Brain (organoid and tissue), 16 donors: ENCODE measurements at places on chromosomes 6 and 20.

DNA sequence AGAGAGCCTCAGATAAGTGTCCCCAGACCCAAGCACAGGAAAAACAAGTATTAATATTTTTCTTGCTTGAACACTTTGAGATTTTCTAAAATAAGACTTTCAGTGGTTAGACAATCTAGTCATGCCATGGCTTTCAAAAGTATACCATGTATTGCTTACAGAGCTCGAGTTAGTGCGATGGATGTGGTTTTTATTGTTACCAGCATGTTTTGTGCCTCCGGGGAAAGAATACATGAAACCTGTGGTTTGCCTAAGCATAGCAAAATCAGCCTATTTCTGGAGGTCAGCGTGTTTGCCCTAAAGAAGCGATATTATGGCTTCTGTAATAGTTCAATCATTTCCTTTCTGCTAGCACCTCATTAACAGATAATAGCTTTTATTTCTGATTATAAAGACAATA is 21.6 kb downstream of the RIN2 start:
- DNase-seq, result no peak

GRCh38 chr6:26415791-26416190 is 13.7 kb downstream of the BTN3A1 start:
- no peak for DNase-seq

GRCh38 chr6:124119596-124119995 is 315.9 kb downstream of the NKAIN2 start:
- DNase-seq, result peak; percentile 49

DNA sequence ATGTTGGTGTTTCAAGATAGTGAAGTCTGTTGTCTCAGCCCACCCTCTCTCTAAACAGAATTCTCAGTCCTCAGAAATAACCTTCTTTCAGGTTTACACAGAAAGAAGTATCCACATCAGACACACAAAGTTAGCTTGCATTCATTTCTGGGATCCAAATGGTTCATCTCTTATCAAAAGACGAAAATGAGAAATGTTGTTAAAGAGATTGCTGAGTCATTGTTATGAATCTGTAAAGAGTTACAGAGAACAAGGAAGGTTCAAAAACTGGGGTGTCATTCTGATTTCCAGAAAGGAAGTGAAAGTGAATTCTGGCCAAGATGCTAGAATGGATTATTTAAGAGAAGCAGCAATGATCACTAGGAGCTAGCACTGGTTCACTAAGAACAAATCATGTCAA is 90.5 kb upstream of the ATXN1 start:
- no peak for DNase-seq

- DNase-seq, result no peak
Observed at GRCh38 chr6:18488004-18488403, 100.9 kb downstream of the RNF144B start.

GRCh38 chr6:2938004-2938631 is 33.2 kb downstream of the SERPINB6 start:
- no peak for DNase-seq

DNA sequence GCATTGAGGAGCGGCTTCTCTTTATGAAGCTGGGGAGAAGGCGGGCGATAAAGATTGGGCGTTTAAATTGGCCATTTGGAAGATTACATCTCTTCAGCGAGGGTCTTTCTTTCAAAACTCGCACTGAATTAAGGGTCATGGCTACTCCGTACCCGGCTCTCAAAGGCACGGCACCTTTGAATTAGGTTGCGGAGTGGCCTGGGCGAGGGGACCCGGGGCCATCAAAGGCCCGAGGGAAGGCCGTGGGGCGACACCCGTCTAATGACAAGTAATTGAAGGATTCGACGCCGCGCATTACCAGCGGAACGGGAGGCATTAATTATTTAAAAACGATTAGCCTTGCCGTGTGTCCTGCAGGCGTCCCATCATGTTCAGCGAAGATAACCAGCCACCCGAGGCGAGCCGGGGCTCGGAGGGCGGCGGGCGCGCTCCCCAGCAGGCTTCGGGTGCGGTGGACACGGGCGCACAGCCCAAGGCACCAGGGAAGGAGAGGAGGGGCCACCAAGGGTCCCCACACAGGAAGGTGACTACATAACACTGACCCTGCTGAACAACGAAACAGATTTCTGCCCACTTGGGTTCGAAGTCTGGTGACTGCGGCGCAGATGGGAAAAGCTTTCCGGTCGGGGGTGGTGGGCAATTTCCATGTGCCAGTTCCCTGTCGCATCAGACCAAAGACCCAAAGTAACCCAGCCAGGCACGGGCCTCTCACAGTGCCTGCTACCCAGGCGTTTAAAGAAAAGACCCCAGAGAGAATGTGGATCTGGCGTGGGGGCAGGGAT is 7.4 kb downstream of the FOXA2 start:
- DNase-seq, result peak; percentile 12

GRCh38 chr6:13384966-13385365 is 56.6 kb upstream of the TBC1D7 start:
- DNase-seq, result peak; percentile 72

- DNase-seq, result peak; percentile 67
Observed at GRCh38 chr6:22021966-22022365, 274.9 kb downstream of the PRL start.

- no peak for DNase-seq
Observed at GRCh38 chr6:98782772-98783171, 51.6 kb upstream of the POU3F2 start.

GRCh38 chr20:51886341-51886740 is 84.0 kb upstream of the SALL4 start:
- DNase-seq, result no peak

- DNase-seq, result no peak
Observed at GRCh38 chr6:155399062-155399744, 56.4 kb downstream of the NOX3 start.

DNA sequence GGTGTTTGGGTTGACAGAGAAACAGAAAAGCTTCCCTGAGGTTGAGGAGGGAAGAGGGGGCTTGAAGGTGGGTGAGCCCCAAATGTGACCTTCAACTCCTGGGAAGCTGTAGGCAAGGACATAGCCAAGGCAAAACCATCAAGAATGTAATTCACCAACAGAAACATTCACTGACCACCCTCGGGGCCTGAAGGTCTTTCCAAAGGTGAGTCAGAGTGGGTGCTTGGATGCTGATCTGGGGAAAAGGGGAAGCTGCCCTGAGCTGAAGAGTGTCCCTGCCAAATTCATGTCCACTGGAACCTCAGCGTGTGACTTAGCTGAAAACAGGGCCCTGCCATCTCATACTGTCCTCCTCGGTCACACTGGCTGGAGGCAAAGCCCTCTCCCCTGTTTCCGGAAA is 234.2 kb upstream of the SULF2 start:
- no peak for DNase-seq

DNA sequence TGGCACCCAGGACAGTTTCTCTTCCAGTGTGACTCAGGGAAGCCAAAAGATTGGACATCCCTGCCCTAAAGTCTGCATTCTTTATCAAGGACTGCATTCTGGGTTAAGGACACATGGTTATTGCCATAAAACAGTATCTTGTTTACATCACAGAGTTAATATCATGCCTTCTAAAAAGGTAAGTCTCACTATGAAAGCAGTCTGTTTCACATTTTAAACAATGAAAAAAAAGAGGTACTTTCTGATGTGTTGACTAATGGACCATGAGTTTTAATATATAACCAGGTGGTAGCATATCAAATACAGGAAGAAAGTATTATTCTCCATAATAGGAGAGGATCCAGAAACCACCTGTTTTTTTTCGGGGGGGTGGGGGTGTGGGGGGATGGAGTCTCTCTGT is 93.7 kb downstream of the TIAM2 start:
- no peak for DNase-seq

DNA sequence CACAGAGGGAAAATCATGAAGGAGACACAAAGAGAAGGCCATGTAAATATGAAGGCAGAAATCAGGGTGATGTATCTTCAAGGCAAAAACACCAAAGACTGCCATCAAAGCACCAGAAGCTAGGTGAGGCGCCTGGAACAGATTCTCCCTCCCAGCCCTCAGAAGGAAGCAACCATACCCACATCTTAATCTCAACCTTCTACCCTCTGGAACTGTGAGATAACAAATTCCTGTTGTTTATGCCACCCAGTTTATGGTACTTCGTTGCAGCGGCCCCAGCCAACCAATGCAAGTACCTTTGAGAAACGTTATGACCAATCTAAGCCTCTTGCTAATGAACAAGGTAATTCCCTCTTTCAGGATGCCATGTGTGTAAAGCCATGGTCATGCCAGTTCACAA is 66.2 kb upstream of the STXBP5 start:
- no peak for DNase-seq

GRCh38 chr6:79544299-79544927 is 7.2 kb upstream of the LCA5 start:
- peak; percentile 74 for DNase-seq

GRCh38 chr6:170025935-170026750 is 264.7 kb downstream of the DLL1 start:
- no peak for DNase-seq

DNA sequence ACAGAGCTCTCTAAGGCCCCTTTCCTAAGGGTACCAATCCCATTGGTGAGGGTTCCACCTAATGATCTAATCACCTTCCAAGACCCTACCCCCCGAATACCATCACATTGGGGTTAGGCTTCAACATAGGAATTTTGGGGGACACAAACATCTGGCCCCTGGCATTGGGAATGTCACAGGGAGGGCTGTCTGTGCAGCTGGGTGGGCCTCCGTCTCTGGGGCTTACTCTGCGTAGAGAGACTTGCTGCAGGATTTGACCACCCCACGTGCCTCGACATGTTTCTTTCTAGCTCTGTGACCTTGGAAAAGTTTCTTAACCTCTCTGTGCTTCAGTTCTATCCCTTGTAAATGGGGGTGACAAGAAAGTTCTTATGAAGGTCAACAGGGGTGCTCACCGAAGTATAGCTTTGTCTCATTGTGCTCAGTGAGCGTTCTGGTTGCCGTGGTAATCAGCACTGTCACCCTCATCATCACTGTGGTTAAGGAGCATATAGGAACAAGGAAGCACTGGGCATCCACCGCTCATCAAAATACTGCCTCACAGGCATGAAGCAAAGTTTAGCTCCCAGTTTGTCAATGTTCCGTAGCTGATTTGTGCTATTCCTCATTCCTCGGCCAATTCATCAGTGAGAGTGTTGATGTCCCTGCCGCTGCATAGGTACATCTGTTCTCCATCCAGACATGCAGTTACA is 152.8 kb downstream of the SYCP2 start:
- DNase-seq, result no peak

GRCh38 chr6:136085370-136086115 is 164.6 kb downstream of the MTFR2 start:
- DNase-seq, result no peak

GRCh38 chr6:105596284-105596755 is 193.4 kb upstream of the PREP start:
- no peak for DNase-seq

DNA sequence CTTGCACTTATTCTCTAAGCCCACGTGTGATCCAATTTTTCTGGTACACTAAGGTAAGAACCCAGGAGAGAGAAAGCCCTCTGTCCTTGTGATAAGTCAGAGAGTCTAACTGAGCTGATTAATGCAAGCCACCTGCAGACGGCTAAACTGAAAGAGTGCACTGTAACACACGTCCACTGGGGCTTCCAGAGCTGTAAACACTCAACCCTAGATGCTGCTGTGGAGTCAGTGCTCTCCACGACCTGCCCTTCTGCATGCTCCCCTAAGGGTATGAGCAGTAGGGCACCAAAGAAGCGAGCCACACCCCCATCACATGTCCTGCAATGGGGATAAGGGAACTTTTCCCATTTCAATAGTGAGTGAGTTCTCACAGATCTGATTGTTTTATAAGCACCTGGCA is 55.7 kb downstream of the TXLNB start:
- no peak for DNase-seq

- no peak for DNase-seq
Observed at GRCh38 chr20:63417738-63418120, 54.7 kb downstream of the KCNQ2 start.

- DNase-seq, result no peak
Observed at GRCh38 chr6:63813566-63814120, 178.0 kb downstream of the PHF3 start.

DNA sequence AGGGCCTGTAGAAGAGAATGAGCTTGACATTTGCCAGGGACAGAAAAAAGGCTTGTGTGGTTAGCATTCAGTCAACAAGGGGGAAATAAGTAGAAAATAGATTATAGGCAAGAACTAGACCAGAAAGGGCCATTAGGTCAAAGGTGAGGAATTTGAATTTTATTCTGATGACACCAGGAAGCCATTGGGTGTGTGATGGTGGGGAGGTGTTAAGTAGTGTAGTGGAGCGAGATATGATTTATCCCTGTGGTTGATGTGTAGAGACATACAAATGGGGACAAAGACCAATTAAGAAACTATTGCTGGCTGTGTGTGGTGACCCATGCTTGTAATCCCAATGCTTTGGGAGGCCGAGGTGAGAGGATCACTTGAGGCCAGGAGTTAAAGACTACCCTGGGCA is 11.0 kb downstream of the DSTN start:
- DNase-seq, result no peak

DNA sequence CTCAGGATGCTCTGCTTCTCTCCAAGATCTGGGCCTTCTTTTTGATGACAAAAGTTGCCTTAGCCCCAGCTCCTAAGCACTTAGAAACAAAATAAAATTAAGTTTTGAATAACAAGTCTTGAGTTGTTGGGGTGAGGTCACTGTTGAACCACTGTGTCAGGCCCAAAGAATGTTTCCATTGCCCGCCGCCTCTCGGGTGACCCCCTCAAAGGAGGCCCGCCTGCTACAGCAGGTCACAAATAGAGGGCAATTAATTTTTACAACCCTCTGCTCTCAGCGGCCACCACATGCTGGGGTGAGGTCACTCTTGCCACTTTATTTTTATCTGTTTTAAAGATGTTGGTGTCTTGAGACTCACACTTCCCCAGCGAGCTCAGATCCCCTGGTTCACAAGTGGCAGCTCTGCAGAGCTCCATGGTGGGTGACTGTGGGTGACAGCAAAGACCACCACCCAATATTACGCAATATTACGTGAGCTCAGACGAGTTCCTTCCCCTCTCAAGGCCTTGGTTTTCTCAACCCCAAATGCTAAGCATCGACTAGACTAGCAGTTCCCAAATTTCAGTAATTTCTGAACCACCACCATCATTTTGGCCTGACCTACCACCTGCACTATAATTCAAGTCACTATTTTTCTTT is 247.7 kb upstream of the PMEPA1 start:
- no peak for DNase-seq

- DNase-seq, result no peak
Observed at GRCh38 chr20:23152308-23152892, 66.3 kb upstream of the CD93 start.

GRCh38 chr20:51541189-51542032 is 1.1 kb downstream of the NFATC2 start:
- peak; percentile 87 for DNase-seq

- no peak for DNase-seq
Observed at GRCh38 chr6:75492386-75493153, 1.0 kb downstream of the FILIP1 start.

GRCh38 chr6:112149236-112149635 is 61.8 kb downstream of the FAM229B start:
- no peak for DNase-seq

GRCh38 chr6:41895300-41896233 is at the start of gene USP49:
USP49 (minus strand) TSS chr6:41895375; CDS start chr6:41806983, 88,392 bp downstream.
- peak; percentile 97 for DNase-seq
